ENCODE measurements at places on chromosomes 3 and 15.

DNA sequence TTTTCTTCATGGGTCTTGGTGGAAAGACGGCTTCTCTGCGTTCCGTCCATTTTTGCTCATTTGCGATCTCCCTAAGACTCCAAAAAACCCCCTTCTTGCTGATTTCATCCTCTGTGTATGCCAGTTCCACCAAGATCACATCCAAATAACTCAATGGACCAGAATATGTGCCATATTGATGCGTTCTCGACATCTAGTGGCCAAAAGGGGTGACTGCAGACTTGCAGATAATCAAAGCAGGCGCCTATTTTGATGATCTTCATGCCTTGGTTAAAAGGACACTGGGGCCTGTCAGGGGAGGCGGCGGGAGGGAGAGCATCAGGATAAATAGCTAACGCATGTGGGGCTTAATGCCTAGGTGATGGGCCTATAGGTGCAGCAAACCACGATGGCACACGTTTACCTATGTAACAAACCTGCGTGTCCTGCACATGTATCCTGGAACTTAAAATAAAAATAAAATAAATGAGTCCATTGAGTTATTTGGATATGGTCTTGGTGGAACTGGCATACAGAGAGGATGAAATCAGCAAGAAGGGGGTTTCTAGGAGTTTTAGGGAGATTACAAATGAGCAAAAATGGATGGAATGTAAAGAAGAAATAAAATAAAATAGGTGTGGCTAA, 104.2 kb upstream of the RAD18 start:
- peak; percentile 36 for DNase-seq

DNA sequence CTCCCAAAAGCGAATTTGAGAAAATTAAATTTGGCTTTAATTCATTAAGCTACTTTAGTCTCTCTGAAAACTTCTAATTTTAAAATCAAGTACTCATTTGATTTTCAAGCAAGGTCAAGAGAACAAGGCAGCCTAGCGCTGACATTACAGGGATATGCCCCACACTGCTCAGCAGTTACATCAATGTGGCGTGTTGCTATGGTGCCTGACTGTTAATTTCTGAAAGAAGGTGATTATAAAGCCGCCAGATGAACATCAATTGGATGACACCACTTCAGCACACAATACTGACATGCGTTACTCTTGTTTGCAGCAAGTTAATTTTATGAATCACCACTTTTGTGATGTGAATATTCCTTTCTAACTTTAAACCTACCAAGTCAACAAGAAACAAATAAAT, 284.4 kb downstream of the FOXP1 start:
- no peak for DNase-seq

GRCh38 chr15:72161361-72162132, 36.0 kb downstream of the GRAMD2A start:
- no peak for DNase-seq

DNA sequence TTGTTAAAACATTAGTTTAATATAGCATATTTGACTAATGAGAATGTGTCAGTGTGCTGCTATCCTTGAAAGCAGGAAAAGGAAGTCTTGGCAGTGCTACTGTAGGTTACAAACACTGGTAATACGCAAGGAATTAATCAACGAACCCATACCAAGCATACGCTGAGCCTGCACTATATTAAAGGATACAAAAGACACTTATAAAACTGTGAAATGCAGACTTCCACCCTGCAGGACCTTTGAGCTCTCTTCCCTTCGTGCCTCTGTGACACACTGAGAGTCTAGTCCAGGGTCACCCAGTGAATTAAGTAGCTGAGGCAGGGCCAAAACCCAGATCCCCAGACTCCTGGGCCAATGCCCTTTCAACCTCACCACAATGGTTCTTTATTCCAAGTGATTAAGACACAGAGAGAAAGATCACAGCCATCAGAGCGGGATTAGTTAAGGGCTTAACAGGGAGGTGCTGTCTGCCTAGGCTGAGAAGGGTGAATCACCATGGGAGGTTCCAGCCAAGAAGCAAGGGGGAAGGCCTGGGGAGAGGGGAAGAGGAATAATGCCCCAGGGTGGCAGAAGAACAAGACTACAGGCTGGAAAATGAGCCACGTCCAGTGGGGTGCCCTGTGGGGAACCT, 6.8 kb downstream of the ANXA2 start:
- peak; percentile 91 for DNase-seq

DNA sequence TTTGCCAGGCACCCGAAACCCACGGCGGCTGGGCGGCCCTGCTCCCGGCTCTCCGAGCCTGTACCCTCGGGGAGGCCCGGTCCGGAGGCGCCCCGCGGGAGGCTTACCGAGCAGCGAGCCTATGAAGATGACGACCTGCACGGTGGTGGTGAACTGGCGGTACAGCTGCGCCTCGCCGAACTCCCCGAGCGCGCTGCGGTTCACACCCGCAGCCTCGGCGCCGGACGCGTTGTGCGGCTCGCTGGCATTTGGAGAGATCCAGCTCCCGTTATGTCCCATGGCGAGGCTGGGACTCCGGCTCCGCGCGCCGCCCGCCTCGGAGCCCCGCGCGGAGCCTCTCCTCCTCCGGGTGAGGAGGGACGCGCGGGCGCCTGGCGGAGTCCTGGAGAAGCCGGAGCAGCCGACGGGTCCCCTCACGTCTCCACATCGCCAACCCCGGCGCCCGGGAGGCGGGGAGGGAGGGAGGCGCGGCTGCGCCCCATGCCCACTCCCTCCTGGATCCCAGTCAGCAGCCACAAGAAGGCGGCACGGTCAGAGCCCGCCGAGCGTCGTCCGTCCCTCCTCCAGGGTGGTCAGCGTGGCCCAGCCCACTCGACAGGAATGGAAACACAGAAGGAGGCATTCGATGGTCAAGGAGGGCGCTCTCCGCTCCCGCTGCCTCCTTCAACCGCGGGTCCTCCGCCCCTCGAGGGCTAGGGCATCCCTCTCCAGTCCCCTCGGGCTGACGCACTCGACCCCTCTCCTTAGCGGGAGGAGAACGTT, at the start of gene GPR176:
Gene GPR176, minus strand, starts transcription at position 519 of the 762 bp plus-strand sequence. Its CDS starts 240 bp downstream, at position 279.
- peak; percentile 71 for DNase-seq

- DNase-seq = no peak
These were observed 4.6 kb upstream of the PRKCD start for GRCh38 chr3:53156368-53156834.

DNA sequence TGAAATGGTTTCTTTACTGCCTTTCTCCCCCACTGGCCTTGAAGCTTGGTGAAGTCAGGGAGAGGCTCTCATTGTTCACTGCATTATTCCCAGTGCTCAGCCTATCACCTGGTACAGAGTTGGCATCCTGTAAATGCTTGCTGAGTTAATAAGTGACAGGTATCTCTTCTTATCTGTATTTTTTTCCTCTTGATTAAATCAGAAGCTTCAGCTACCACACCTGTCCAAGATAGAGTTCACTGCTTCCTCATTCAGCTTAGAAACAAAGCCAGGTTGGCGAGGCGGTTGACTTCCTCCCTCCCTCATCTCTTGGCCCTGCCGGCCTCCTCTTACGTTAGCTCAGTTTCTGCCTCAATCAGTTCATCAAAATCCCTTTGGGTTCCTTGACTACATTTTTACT, 142.8 kb downstream of the LIPC start:
- no peak for DNase-seq

DNA sequence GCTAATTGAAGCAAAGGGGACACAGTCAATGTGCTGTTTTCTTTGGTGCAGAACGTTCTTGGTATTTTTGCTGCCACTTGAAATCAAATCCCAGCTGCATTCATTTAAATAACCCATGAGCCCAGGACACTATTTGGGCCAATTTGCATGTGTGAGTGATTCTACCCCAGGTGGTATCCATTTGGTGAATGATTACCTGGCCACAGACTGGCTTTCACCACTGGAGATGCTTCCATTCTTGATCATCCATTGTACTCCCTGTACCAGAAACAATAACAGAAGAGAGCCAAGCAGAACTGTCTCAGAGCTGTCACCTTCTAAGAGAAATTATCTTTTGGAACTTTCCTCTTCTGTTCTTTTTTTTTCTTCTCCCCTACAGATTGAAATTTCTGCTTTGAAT, 139.7 kb upstream of the RARB start:
- DNase-seq = no peak

- DNase-seq = no peak
These were observed 69.5 kb upstream of the GUCA1C start for GRCh38 chr3:109023167-109023566.

GRCh38 chr15:81814882-81815455, 230.8 kb downstream of the MEX3B start:
- no peak for DNase-seq

DNA sequence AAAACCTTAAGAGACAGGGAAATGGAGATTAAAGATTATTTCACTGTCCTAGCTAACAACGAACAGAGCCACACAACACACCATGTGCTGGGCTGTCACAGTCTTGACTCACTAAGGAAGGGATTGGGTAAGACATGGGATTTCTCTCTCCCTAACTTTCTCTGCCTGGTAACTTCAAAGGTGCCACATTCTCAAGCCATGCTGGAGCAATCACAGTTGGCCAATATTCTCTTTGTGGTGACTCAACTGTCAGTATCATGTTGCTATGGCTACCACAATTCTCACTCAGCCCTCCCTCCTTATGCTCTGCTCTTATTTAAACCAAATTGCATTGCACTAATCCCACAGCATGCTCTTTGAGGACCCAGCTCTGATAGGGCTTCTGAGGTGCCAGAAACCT, 74.0 kb downstream of the OXNAD1 start:
- DNase-seq = peak; percentile 87

- no peak for DNase-seq
These were observed 477.7 kb downstream of the ZIC1 start for GRCh38 chr3:147886879-147887278.

DNA sequence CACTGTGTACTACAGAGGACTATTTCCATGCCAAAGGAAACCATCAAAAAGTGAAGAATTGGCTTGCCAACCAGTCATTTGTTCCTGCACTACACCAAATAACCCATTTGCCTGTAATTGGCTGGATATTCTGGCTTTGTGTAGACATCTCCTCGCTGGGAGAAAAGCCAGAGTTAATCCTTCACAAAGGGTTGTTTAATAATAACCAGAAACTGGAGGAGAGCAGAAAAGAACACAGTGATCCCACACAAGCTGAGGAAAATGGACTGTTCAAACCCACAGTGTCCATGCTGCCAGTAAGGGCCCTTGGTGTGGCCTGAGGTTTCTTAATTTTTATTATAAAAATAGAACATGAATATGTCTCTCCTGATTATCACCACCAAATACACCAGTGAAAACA, 294.0 kb downstream of the RORA start:
- no peak for DNase-seq

DNA sequence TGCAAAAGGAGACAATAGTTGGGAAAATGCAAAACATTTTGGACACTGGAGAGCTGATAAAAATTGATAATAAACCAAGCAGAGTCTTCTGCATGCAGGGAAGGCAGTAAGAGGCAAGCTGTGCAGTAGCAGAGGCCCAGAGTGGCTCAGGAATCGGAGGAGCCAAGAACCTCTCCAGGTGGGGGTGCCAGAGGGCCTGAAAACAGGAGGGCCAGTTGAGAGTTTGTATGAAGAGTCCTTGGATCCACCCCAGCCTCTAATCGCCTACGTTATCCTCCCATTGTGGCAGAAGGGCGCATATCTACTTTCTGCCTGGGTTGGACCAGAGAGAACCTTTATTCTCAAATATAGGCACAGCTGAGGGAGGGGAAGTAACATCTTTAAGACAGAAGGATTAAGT, 48.9 kb upstream of the RBP1 start:
- DNase-seq = no peak

DNA sequence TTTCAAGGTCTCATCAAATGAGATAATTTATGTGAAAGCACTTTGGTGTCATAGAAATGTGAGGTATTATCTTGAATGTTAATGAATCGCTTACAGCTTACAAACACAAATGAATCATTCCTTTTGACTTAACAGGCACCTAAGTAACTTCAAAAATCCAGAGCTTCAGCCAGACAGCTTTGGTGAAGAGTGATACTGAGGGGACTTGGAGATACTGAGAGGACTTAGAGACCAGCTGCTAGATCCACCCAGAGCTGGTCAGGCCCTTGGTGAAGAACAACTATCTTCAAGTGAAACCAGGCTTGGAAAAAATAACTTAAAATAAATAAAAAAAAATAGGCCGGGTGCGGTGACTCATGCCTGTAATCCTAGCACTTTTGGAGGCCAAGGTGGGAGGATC, 16.2 kb upstream of the ZFYVE19 start:
- peak; percentile 49 for DNase-seq

DNA sequence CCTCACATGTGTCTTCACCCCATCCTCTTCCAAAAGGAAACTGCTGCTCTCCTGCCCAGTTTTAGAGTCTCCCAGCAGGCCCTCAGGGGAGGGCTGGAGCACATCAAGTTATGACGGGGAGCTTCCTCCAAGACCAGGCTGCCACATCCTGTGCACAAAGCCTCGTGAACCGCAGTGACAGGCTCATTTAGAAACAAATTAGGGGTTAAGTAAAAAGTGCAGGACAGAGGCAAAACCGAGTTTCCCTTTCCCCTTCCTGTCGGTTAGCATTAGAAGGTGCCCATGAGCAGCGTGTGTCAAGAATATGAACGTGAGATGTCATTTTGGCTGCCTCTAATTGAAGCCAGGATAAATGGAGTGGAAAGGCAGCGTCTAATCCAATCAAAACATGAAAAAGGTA, 199.7 kb downstream of the ARRDC4 start:
- no peak for DNase-seq

GRCh38 chr3:197205675-197206074, 92.7 kb downstream of the DLG1 start:
- DNase-seq = no peak

GRCh38 chr3:111681661-111682426, 86.7 kb upstream of the ZBED2 start:
- peak; percentile 33 for DNase-seq

GRCh38 chr3:12752809-12753208, 6.2 kb downstream of the TMEM40 start:
- no peak for DNase-seq

DNA sequence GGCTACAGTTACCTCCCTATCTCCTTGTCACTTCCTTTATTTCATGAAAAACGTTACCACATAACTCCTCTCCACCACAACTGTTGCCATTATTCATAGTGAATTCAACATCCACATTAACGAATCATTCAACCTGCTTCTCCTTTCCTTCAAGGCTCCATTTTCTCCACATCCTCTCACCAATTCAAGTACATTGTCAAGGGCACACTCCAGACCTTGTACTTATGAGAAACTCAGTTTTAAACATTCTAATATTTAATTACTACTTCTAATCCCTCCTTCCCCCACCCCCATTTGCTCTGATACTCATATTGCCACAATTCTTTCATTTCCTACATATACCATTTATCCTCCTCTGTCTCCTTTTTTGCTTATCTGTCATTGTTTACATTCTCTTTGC, 871.2 kb downstream of the TUSC7 start:
- no peak for DNase-seq

Data from astrocyte (in vitro differentiated cells and primary cell).